D341Med (cell line): ENCODE measurements at places on chromosomes 3 and 15.

GRCh38 chr3:122903171-122903570 lies 108.3 kb downstream of the SLC49A4 start:
- DNase-seq: no peak

GRCh38 chr15:43872416-43873020 lies 45.7 kb downstream of the WDR76 start:
- DNase-seq: peak; percentile 67

DNA sequence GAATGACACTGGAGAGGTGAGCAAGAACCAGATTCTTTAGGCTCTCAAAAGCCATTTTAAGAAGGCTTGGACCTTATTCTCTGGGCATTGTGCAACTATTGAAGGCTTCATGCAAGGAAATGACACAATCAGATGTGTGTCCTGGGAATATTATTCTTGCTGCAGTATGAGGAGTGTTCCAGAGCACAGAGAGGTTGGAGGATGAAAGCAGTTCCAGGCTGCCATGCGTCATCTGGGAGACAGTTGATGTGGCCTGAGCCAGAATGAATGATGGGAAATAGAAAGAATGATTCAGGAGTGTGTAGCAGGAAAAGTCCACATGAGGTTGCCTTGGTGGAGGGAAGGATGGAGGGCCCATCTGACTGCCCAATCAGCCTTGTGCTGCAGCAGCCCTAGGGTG lies 123.1 kb downstream of the CHCHD6 start:
- DNase-seq: no peak

- no peak for DNase-seq
Observed at GRCh38 chr3:137259089-137259488, 301.3 kb downstream of the IL20RB start.

- DNase-seq: no peak
Observed at GRCh38 chr3:105827959-105828358, 40.9 kb downstream of the CBLB start.

- DNase-seq: no peak
Observed at GRCh38 chr3:54185740-54186139, 63.4 kb downstream of the CACNA2D3 start.

DNA sequence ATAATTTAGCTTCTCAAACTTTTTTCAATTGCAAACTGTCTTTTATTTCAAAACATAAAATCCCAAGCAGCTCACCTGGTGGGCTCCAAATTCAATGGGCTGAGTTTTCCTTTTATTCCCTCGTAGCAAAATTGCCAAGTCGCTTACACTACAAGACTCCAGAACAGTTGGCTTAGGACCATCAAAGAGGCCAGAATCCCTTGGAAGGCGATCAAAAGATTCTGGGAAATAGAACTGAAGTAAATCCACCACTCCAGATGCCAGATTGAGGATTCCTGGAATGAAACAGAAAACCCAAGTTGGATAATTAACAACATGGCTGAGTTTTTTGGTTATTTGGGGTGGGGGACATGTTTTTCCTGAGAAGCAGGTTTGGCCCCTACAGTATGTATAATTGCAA lies 87.7 kb upstream of the DCLK3 start:
- DNase-seq: no peak

GRCh38 chr15:31465083-31465955 lies 138.7 kb downstream of the KLF13 start:
- DNase-seq: no peak

DNA sequence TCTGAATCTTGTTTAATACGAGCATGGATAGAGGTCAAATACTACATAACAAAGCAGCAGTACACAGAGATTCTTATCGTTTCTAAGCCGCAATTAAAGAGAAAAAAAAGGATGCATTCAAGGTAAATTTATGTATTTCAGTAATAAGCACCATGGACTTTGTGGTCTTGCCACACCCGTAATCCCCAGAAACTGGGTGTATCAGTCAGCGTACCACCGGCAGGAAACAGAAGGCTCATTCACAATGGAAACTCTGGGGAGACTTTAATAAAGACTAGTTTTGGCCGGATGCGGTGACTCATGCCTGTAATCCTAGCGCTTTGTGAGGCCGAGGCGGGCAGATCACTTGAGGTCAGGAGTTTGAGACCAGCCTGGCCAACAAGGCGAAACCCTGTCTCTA lies 81.9 kb upstream of the ZNF280D start:
- no peak for DNase-seq

DNA sequence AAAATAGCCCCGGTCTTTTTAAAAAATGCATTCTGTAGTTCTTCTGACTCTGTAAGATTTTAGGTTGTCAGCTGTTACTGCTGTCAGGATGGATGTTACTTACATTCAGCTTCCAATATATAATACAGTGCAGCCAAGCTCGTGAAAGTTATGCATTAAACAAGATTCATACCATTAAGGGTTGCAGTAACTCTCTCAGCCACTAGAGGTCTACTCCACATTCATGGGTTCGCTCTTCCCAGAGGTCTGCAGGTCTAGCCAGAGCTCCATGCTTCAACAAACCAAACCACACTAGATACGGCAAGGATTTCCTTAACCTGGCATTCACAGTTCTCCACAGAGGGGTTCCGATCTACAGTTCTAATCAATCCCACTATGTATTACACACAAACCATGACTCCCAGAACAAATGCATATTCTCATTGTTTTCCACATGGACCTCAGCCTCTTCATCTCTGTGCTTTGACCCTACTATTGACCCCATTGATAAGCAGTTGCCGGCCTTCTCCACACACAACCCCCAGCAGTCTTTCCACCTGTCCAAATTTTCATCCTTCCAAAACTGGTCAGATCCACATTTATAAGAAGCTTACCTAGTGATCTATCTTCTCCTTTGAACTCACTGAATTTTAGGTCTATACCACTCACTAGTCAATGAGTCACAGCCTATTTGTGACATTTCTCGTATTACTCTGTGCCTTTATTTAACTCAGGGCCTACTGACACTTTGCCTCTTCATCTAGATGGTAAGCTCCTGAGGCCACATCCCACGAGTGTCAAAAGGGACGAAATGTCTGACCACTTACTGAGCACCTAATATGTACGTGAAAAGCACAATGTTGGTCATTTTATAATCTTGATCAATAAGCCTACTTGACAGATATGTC lies 33.7 kb downstream of the RORA start:
- DNase-seq: peak; percentile 61

DNA sequence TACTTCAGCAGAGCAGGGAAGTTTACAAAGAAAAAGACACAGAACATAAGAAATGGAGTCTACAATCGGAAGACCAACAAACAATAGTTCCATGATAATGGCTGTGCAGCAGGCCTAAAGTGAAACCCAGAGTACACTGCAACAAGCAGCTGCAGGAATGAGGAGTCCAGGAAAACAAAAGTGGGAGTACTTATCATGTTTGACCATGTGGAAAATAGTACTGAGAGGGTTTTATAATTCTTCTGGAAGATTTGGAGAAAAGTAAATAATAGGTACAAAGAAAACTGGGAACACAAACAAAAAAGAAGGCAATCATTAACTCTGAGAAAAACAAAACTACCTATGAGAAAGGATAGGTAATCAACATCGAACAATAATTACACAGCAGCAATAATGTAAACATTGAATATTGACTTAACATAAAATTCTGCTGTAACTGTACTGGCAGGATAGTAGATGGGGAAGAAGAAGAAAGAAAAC lies 87.5 kb downstream of the NEK10 start:
- no peak for DNase-seq

DNA sequence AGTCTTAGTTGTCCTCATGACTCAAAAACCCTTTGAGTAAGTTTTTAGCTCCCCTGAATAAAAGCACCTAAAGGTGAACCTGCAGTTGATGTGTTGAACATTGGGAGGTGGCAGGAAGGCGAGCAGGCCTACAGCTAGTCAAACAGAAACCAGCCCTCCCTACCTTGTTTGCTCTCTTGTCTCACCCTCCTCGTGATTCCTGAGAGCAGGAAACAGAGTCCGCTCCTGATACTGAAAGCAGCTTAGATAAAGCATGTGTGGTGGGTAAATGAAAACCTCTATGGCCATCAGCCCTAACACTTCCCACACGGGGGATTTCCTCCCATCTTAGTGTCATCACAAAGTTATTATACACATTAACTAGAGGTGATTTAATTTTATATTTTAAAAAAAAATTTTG lies 21.8 kb upstream of the CLDN18 start:
- no peak for DNase-seq

DNA sequence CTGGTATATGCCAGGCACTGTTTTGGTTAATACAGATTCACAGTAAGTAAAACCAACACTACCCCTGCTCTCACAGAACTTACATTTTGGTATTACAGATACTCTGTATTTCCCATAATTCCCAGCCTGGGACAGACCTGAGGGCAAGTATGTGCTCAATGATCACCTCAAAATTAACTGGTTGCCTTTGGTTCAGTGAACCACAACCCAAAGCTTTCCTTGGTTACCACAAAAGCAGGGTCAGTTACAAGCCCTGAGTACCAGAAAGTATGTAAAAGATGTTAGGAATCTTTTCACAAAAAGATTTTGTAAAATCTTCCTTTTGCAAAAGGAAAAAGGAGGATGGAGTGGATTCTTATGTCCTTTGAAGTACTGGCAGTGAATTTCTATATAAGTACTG lies 72.2 kb upstream of the GUCA1C start:
- DNase-seq: no peak

DNA sequence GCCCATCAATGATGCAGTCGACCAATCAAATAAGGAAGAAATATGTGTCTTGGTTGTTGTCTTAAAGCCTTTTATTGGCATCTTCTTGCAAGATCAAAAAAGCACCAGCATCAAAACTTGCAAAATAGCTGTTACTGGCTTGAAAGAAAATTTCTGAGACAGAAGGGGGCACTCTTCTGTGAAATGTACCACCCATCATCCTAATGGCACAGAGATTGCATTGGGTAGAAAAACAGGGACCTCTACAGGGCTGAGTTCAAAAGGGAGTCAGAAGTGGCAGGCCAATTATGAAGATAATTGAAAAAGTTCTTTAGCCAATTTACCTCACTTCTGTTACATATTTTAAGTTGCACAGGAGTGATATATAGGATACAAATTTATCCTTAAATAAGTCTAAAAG lies 122.3 kb upstream of the GPR149 start:
- DNase-seq: peak; percentile 35

DNA sequence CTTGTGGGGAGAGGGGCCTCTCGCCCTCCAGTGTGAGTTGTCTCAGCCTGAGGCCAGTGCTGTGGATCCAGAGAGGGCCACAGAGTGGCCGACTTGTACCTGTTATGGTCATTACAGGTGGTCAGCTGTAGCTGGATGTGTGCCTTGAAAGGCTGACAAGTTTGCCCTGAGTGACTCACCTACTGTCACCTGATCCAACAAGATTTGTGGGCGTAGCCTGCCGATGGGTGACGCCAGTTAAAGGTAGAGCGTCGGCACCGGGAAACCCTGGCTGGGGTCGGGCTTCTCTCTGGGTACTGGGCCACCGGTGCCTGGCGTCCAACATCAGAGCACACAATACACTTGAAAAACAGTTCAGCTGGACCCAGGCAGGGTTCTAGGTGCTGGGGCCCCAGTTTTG lies 2.8 kb upstream of the ISG20 start:
- peak; percentile 19 for DNase-seq

DNA sequence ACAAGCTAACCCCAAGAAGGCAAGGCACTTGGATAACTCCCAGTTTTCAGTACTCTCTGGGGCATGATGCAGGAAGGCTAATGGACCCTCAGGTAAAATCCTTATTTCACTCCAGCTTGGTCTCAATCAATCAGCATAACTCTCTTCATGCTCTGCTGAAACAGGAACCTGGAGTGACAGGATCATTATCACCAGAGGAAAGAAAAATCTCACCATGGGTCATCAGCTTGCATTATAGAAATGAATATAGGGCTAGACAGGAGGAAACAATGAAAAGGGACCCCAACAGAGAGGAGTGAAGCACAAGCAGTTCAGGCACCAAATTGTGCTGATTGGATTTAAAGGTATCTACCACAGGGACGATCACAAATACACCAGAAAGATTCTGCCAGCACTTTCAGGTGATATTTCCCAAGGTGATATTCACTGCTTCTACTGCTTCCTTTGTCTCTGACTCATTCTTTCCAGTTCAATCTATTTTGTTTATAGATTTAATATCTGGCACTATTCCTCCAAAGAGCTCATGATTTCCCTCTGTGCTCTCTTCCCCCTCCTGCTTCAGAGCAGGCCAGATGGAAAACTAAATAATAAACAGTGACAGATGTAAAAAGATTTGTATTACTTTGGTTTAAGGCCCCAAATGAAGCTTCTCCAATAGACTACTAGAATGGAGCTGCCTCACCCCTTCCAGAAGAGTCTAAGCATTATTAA lies 22.9 kb upstream of the THUMPD3 start:
- no peak for DNase-seq

DNA sequence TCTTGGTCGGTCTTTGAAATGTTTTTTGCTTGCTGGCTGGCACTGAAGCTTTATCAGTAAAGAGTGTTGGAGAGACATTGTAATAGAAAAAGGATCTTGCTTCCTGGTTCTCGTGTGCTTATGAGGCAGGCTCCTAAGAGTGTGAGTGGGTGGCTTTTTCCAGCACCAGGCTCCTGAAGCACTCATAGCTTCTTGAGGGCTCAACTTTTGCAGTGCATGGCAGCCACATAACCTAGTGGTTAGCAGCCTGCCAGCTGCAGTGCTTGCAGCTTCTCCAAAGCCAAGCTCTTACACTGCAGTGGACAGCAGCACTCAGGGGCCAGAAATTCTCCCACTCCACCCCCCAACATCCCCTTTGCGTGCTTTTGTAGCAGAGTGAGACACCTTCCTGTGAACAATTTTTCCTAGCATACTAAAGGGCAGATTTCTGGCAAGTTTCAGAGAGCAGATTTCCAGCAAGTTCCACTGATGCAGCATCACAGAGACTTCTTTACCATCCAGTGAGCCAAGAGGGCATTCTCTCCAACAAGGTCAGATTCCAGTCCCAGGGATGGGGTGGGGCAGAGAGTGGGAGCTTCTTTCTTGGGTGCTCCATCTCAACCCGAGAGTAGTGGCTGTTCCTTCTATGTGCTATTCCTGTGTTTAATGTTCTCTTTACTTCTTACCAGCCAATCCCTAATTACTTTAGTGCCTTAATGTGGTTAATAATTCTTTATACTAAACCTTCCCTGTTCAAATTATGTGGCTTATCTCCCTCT lies 15.8 kb upstream of the ARHGEF26 start:
- no peak for DNase-seq

- DNase-seq: no peak
Observed at GRCh38 chr3:133400006-133400515, at the start of gene BFSP2. Gene BFSP2, plus strand, starts transcription at chr3:133400056. Its CDS starts 28 bp downstream, at chr3:133400084.

DNA sequence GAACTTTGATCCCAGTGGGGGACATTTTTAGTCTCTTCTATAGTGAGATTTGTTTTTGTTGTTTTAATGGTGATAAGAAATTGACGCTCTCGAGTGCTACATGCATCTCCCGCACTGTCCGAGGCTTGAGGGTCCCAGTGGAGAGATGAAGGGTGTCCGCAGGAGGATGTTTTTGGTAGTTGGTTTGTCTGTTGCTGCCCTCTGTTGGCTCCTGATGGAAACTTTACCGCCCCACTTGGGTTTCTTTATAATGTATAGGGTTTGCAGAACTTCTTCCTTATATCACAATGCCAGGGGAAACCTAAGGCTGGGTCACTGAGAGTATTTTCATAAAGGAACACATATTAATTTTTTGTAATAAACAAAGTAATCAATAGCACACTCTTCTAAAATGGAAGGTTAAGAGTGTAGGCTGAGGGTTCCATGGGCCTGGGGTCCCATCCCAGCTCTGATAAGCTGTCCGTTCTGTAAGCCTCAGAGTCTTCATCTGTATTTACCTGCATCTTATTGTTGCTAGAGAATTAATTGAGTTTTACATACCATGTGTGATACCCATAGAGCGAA lies 185.3 kb upstream of the FEZF2 start:
- peak; percentile 55 for DNase-seq

GRCh38 chr3:55701997-55702396 lies 214.9 kb upstream of the WNT5A start:
- no peak for DNase-seq
